ENCODE measurements at places on chromosomes 7 and 10.
A peak's percentile ranks its signal among the peaks of the same experiment; 100 is the strongest.

GRCh38 chr7:26201247-26202018, at the start of gene CBX3:
TSS of gene CBX3 (plus strand) at chr7:26201745. CDS start at chr7:26202999, 1,254 bp downstream.
- DNase-seq: peak; percentile 91

- DNase-seq: no peak
Measured at GRCh38 chr7:39560408-39560807, 5.8 kb upstream of the YAE1 start.

GRCh38 chr10:70376436-70377378, 5.7 kb downstream of the LRRC20 start:
- no peak for DNase-seq

GRCh38 chr10:116076621-116077020, 196.4 kb downstream of the GFRA1 start:
- DNase-seq: no peak

GRCh38 chr10:30495687-30496086, 61.7 kb downstream of the MAP3K8 start:
- DNase-seq: no peak

GRCh38 chr10:124943301-124944092, 1.6 kb downstream of the ZRANB1 start:
- peak; percentile 39 for DNase-seq

Data from suppressor macrophage treated with lipopolysaccharide for 4 hours (primary cell).